Aortic smooth muscle cell (primary cell): ENCODE measurements at places on chromosomes 12 and 14. TPM values are rescaled to one million over a fixed set of nuclear protein-coding genes. Genes with fewer than 3 reads are reported as not detected.

PDE3A gene
- 93.3 and 102 TPM in 2 replicates for total RNA-seq

SLC15A4 gene
- total RNA-seq = 47.4 and 50.1 TPM in 2 replicates

KRT3 gene
- not detected in 2 replicates for total RNA-seq

IFI27 gene
- total RNA-seq = 10.0 and 17.7 TPM in 2 replicates

C12orf56 gene
- total RNA-seq = 0.99 and 2.2 TPM in 2 replicates

ANG gene
- 5.0 and 7.8 TPM in 2 replicates for total RNA-seq

RFLNA gene
- total RNA-seq = 1.3 TPM in 1 of 2 replicates, not detected in the other
